ENCODE measurements at places on chromosomes 3 and 15.

- DNase-seq = no peak
These were observed 6.2 kb upstream of the TIMMDC1 start for GRCh38 chr3:119492128-119492527.

DNA sequence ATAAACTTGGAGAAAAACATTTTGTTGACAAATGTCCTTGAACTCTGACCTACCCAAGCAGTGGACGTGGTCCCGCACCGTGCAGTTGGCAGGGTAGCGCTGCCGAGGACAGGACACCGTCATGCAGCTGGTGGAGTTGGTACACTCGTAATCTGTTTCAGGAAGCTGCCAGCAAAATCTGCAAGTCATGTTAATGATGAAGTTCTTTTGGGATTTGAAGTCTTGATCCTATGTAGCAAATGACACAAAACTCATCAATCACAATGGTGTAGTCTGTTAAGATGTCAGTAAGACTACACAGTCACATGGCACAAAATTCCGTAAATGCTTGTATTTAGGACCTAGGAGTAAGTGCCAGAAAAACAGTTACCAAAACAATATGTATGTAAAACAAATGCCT is 5.5 kb downstream of the TM2D3 start:
- no peak for DNase-seq

- no peak for DNase-seq
These were observed 57.5 kb upstream of the LMOD3 start for GRCh38 chr3:69179740-69180372.

GRCh38 chr15:93378558-93378957 is 289.5 kb upstream of the RGMA start:
- DNase-seq = no peak

- DNase-seq = no peak
These were observed 809.7 kb downstream of the NR2F2 start for GRCh38 chr15:97140216-97140615.

DNA sequence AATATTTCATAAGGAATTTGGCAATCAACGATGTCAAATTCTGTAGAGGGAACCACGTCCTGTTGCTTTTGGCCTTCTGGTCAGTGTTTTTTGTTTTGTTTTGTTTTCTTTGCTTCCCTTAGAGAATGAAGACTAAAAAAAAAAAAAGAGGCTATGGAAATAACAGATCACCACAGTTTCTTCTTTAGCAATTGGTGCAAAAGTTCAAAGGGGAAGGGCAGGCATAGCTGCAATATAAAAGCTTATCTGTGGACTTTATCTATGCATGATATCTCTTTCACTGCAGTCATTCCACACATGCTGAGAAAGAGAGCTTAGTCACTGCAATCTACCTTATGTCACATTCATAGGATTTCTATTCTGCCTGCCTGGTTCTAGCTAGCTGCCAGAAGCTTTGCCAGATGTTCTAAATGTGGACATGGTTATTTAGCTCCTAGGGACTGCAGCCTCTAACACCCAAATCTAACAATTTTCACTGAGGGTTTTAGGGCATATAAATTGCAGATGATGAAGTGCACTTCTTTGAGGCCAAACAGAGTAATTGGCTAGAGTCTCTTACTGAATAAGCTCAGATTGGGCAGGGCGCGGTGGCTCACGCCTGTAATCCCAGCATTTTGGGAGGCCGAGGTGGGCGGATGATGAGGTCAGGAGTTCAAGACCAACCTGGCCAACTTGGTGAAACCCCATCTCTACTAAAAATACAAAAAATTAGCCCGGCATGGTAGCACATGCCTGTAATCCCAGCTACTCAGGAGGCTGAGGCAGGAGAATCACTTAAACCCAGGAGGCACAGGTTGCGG is 637.2 kb downstream of the NTRK3 start:
- no peak for DNase-seq

GRCh38 chr3:169661361-169662131 is 2.0 kb downstream of the MECOM start:
- peak; percentile 7 for DNase-seq

Data from CD4-positive, alpha-beta T cell treated with Interleukin-17A for 4 hours (primary cell).